Right kidney (tissue), 9 donors: ENCODE measurements at places on chromosomes 2 and 18.

DNA sequence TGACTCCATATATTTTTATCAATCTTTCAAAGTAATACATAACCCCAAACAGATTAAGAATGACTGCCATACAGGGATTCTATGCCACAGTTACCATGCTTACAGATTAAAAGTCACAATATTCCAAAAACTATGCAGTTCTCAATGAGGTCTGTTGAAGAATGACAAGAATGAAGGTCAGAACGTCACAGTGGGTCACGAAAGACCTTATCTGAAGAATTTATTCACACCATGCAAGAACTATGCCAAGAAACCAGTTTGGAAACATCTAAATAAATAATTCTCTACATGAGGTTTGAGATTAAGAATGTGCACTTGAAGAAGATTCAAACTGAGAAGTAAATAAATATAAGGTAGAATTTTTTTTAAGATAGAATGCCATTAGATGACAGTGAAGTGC is 253.3 kb downstream of the EXOC6B start:
- no peak for DNase-seq

GRCh38 chr2:196268538-196269338 is 97.4 kb upstream of the STK17B start:
- DNase-seq, result no peak

- no peak for DNase-seq
These were observed 117.0 kb downstream of the RBMS1 start for GRCh38 chr2:160376576-160376975.

DNA sequence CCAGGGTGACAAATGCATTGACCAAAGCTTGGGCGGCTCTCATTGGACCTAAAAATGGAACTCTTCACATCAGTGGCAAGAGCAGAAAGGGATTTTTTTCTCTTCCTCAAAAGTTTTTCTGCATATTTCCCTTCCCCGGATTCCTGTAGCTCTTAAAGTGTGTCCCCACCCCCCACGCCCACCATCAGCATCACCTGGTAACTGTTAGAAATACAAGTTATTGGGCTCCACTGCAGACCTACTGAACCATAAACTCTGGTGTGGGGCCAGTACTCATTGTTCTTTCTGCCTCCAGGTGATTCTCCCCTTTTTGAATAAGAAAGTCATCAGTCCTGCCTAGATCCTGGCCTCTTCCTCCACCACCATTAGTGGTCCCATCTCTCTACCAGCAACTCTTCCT is 1.3 kb upstream of the MYO5B start:
- no peak for DNase-seq

- no peak for DNase-seq
These were observed 603.0 kb downstream of the FBXO15 start for GRCh38 chr18:73544617-73545016.

GRCh38 chr2:152875701-152876695 is 157.6 kb downstream of the ARL6IP6 start:
- no peak for DNase-seq
